Stimulated activated CD4-positive, alpha-beta T cell treated with anti-CD3 and anti-CD28 coated beads, Interleukin-15, amount 100 ng/mL, for 48 hours (primary cell): ENCODE measurements at places on chromosomes 16 and 17.
A peak's percentile ranks its signal among the peaks of the same experiment; 100 is the strongest.

- no peak for DNase-seq
Observed at GRCh38 chr17:28367641-28368305, 2.3 kb downstream of the VTN start.

GRCh38 chr16:19749571-19750080, 31.6 kb downstream of the IQCK start:
- no peak for DNase-seq

GRCh38 chr16:71811261-71811803, 2.7 kb upstream of the AP1G1 start:
- DNase-seq = no peak

DNA sequence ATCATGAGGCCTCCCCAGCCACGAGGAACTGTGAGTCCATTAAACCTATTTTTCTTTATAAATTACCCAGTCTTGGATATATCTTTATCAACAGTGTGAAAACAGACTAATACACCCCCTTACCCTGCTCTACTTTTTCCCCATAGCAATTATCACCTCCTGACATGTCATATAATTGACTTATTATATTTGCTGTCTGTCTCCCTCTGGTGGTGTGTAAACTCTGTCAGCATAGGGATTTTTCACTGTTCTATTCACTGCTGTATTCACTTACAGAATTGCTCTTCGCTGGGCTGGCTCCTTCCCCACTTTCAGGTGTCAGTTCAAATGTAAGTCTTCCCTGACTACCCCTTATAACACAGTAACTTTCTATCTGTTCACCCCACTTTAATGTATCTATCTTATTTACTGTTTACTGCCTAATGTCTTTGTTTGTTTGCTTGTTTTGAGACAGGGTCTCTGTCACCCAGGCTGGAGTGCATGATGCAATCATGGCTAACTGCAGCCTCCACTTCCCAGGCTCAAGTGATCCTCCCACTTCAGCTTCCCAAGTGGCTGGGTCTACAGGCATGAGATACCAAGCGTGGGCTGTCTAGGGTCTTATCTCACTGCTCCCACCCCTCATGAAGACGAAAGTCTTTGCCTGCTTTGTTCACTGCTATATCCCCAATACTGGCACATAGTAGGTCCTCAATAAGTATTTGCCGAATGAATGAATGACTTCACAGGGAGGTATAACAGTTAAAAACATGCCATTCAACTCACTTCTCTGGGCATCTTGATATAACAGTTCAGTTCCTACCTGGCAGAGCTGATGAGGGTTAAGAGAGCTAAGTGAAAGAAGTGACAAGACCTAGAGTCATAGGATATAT, 52.4 kb upstream of the CDH3 start:
- peak; percentile 4 for DNase-seq

- no peak for DNase-seq
Observed at GRCh38 chr16:14050291-14051027, 20.7 kb upstream of the MRTFB start.

GRCh38 chr16:73735018-73735417, 561.6 kb upstream of the PSMD7 start:
- no peak for DNase-seq

GRCh38 chr16:88536971-88537751, 33.0 kb upstream of the ZC3H18 start:
- no peak for DNase-seq

DNA sequence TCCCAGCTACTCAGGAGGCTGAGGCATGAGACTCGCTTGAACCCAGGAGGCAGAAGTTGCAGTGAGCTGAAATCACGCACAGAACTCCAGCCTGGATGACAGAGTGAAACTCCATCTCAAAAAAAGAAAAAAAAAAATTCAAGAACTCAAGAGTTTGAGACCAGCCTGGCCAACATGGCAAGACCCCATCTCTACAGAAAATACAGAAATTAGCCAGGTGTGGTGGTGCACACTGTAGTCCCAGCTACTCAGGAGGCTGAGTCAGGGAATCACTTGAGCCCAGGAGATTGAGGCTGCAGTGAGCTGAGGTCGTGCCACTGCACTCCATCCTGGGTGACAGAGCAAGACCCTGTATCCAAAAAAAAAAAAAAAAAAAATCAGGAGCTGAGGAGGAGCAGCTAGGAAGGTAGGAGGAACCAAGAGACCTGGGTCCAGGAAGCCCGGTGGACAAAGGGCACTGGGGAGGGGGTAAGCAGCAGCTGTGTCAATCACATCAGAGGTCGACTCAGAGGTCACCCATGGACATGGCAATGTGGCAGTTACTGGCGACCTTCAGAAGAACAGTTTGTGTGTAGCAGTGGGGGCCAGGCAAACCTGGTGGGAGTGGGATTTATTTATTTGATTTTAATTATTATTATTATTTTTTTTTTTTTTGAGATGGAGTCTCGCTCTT, 11.1 kb upstream of the PRM1 start:
- no peak for DNase-seq

GRCh38 chr17:17303847-17304490, 796 bp downstream of the NT5M start:
- DNase-seq = no peak

GRCh38 chr17:34484193-34484733, 95.1 kb upstream of the TMEM132E start:
- DNase-seq = no peak

GRCh38 chr17:55634702-55635101, 88.0 kb downstream of the TMEM100 start:
- no peak for DNase-seq

DNA sequence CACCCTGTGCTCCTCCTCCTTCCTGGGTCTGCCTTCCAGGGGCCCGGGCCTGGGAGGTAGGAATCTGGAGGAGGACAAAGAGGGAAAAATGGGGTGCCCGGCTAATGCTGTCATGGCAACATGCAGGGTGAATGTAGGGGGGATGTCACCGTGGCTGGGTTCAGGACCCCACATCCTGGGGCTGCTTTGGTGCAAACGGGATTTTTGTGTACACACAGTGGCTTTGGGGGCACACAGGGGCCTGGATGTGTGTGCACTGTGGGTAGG, 37.0 kb upstream of the CDC42EP4 start:
- DNase-seq = no peak

DNA sequence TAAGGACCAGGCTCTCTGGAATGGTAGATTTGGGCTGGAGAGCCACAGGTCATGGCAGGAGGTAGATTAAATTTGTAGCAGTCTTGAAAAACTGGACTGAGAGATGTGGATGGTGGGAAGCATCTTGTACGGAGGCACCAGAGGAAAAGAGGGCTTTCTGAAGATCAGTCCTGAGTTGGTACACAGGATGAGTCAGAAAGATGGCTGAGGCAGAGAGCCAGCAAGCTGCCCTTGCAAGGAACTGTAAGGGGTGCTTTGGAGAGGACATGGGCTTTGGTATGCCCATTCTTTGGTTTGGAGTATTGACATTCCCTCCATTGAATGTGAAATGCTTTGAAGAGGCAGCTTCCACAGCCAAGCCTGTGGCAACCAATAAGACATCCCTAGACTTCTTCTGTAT, 55.9 kb downstream of the MYOCD start:
- no peak for DNase-seq

- no peak for DNase-seq
Observed at GRCh38 chr17:69870091-69870530, 204.9 kb upstream of the KCNJ16 start.

DNA sequence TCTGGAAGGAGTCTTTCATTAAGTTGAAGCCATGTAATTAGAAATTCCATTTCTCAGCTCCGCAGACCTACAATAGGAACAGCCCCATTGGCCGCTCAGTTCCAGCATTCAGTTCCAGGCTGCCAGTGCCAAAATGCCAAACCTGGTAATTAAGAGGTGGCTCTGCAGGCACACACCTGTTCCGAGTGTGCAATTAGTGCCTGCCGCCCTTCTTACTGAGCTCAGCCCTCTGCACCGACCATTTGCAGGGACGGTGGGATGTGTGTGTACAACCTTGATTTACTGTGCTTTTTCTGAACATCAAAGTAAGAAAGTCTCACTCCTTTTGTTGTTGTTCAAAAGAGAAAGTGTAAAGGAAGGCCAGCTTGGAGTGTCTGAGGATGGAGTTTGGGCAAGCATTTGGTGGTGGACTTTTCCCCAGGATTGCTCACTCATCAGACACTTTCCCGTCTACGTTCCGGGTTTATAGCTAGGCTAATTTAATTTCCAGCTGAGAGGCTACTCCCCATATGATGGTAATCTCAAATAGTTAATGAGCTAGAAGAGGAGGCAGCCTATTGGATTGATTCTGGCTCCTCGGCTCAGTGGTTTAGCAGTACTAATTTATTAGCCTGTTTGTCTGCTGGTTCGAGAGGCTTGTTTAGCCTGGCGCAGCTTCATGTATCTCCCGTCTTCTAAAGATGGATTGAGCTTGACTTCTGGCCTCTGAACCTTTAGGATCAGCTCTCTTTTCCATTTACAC, 20.0 kb downstream of the HS3ST3B1 start:
- DNase-seq = no peak

DNA sequence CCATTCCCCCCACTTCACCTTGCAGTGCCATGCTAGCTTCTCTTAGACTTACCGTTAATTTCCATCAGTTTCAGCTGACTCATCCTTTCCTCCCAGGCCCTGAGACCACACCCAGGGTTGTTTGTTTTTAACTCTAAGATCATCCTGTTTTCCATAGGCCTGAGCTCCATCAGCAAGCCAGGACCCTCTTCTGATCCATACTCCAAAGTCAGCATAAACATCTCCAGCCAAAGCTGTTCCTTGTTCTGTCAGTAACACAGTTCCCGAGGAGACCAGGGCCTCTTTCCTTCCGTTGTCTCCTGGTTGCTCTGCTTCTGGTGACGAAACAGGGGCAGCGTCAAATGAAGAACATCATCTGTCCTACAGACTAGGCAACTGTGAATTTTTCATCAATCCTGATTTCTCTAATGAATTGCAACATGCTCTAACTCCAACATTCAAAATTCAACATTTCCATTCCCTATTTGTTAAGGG, 83.8 kb upstream of the HNF1B start:
- DNase-seq = no peak

DNA sequence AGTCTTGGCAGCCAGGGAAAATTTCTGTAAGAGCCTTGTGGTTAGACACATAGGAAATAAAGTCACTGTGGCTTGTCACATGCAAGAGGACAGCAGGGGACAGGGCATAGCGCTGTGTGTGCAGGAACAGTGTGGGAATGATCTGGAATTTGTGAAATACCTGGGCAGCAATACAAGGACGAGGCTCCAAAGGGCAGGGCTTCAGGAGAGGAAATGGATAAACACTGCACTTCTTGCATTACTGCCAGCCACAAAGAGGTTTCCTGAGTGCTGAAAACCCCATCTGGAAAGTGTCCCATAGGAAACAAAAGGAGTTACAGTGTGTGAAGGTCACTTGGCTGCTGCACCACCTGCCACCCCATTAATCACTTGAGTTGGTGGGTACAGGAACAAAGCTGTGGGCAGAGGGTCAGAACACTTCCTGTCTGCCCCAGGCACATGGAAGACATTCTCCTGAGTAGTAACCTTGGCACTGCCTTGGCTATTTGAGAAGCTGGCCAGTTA, 12.1 kb upstream of the HP start:
- no peak for DNase-seq

DNA sequence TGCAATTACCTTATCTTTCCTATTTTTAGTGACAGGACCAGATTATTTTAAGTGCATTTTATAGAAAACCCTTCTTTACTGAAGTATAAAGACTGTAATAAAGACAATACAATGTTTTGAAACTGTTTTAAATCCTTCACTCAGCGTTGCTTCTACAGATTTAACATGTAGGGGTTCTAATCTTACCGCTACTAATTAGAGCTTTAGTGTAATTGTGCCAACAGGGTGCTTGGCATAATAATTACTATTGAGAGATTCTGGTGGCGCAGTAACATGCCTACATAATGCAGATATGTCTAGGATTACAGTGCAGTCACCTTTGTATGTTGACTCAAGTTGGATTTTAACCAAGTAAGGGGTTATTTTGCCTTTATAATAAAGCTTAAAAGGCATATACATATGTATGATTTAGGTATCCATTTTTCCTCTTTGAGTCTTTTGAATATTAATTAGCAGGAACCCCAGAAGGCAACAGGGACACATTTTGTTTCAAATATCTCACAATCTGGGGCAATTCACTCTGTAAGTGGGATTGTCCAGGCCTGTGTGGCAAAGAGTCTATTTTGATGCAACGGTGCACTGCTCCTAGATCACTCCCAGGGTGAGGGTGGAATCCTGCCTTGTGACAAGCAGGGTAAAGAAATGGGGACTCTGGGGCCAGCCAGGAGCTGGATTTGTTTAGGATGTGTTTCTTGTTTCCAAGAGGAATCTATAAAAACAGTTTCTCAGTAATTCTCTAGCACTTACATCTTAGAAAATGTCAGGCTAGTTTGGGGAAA, 604.7 kb upstream of the SALL1 start:
- no peak for DNase-seq

DNA sequence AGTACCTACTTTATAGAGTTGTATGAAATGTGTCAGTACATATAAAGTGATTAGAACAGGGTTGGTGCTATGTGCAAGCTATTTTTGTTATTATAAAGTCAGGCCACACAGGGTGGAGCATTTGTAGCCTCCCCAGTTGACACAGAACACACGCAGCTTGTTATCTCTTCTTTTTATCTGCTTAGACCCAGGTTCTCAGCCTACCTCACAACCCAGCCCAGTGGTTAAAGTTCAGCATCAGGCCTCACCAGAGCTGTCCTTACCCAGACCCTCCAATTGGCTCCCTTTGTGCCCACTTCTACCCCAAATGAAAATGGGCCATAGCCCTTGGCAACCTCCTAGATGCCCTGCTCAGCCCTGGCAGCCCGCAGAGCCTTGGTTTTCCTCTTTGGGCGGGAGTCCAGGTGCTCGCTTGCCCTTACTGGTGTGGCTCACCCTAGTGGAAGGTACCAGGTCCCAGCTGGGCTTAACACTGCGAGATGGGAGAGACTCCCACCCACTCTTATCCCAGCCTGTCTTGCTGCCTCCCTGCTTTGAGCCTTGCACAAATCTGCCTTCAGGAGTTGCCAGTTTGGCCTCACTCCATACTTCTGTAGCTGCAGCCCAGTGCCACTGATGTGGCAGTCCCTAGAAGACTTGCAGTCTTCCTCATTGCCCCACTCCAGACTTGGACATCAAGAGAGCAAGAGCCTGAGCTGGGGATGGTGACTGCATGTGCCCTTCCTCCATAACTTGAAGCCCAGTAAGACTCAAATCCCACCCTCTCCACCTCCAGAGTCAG, 1.1 kb upstream of the PIGS start:
- DNase-seq = no peak

GRCh38 chr16:1275791-1276579, 20.1 kb downstream of the TPSD1 start:
- no peak for DNase-seq

GRCh38 chr16:25143928-25144327, 32.4 kb downstream of the LCMT1 start:
- DNase-seq = no peak

DNA sequence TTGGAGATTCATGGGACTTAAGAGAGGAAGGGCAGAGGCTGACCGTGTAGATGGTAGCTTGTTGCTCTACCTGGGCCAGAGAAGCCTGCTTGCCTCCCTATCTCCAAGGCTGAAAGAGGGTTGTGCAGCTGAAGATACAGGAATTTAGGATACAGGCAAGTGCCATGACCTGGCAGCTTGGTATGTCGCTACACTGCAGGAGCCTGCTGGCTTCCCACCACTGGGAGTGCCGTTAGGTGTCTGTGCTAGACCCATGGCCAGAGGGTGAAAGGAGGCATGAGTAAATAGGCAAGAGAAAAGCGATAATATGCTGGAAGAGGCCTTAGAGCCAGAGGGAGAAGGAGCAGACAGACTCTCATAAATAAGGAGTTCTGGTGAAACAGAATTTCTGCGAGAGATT, 10.6 kb downstream of the NAA60 start:
- DNase-seq = no peak
